ENCODE measurements at places on chromosomes 3 and 15.

DNA sequence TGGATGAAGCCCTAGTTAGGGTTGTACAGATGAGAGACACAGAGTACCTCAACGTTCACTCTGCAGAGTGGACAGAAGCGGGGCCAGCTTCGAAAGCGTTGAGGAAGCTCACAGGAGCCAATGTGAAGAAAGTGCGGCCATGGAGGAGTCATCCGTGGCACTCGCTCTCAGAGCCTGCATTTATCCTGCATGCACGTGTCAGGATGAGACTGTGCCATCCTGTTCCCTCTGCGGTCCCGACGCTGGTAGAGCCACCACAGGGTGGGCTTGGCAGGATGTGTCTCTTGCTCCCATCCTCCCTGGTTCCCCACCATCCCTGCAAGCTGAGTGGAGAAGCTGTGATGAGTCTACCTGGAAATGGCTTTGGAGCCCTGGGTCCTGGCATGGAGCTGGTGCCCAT is 39.3 kb downstream of the KLHL25 start:
- DNase-seq = no peak

GRCh38 chr3:135982922-135983581 is 17.5 kb downstream of the PPP2R3A start:
- DNase-seq = no peak

DNA sequence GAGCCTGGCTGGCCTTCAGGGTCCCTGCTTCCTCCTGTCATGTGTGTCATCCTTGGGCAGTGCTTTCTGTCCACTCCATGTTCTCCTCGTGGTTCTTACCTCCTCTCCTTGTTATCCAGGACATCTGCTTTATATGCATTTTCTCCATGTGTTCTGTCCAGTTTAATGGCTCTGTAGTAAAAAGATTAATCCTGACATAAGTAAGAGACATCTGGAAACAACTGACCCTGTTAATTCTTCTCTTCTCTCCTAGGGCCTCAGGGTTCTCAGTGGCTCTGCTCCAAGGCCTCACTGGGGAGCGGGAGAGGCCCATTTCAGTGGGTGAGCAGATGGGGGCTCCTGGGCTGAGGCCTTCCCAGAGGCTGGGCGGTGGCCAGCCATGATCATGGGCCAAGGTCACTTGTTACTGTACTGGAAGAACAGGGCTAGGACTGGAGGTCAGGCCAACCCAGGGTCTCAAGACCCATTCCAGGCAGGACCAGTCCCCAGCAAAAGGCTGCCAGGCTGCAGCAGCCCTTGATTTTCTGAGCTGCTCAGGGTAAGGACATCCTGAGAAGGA is 20.2 kb upstream of the CDCP1 start:
- DNase-seq = no peak

- DNase-seq = no peak
Measured at GRCh38 chr3:170572665-170573253, 13.1 kb downstream of the SLC7A14 start.
